ENCODE measurements at places on chromosomes 11 and 22.
A peak's percentile ranks its signal among the peaks of the same experiment; 100 is the strongest.

DNA sequence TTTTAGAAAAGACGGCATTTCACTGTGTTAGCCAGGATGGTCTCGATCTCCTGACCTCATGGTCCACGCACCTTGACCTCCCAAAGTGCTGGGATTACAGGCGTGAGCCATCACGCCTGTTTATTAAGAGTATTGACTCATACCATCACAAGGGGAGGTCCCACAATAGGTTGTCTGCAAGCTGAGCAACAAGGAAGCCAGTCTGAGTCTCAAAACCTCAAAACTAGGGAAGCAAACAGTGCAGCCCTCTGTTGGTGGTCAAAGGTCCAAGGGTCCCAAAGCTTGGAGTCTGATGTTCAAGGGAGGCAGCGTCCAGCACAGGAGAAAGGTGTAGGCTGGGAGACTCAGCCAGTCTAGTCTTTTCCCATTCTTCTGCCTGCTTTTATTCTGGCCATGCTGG lies 32.8 kb upstream of the LDLRAD3 start:
- DNase-seq: no peak

GRCh38 chr11:12770435-12770834 lies 96.2 kb downstream of the TEAD1 start:
- no peak for DNase-seq

DNA sequence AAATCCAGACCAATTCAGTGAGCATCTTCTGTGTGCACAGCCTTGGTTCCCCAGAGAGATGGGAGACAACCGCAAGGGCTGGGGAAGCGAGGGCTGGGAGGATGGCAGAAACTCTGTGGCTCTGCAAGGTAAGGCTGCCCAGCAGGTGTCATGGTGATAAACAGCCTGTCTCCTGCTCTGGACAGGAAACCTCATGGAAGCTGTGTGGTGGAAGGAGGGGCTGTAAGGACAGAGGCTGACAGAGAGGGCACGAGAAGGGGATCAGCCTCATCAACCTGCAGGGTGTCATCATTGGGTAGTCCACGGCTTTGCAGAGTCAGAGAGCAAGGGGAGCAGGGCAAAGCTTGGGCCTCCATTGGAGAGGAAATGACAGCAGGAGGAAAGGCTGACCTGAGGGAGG lies 138.4 kb upstream of the CADM1 start:
- no peak for DNase-seq

DNA sequence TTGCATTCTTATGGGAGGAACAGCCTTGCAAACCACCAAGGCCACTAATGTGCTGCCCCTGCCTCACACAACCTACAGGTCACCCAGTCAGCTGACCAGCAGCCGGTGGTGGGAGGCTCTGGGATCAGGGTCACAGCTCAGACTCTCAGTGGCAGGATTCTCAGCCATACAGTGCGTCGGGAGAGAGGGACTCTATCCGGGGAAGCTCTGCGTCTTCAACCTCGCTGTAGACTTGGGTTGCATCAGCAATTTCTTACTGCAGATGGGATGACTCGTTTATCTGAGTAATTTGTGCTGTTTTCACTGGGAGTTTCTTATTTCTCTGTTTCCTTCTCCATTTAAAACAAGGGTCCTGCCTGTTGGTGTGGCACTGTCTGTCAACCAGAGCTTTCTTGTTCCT lies 257.7 kb downstream of the TBC1D22A start:
- no peak for DNase-seq

DNA sequence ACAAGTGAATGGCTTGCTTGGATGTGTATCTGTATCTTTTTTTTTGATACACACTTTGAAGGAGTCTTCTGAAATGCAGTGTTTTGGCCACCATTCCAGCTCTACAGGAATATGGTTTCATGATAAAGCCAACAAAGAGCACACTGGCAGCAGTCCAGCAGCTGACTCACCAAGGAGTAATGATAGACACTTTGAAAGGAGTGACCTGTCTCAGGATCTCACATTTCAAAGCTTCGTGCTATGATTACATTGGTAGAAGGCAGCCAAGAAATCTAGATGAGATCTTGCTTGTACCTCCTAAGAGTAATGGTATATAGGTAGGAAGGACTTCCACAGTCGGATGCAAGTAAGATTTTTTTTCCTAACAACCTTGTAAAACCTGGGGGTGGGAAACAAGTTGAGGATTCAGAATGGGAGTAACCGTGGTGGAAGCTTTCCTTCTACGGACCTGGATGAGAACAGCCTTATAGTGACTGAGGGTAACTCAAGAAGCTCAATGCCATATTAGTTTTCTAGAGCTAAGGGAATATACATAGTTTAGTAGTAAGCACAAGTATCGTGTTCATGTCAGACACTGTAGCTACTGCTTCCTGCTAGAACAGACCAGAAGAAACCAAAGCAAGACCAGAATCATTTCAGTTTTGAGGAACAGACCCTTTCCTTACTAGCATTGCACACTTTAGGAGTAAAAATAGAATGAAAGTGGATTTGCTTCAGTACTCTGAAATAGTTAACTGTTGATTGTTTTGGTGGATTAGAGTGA lies 25.0 kb downstream of the MTMR3 start:
- no peak for DNase-seq

GRCh38 chr11:45379162-45379863 lies 93.2 kb upstream of the SYT13 start:
- DNase-seq: no peak

DNA sequence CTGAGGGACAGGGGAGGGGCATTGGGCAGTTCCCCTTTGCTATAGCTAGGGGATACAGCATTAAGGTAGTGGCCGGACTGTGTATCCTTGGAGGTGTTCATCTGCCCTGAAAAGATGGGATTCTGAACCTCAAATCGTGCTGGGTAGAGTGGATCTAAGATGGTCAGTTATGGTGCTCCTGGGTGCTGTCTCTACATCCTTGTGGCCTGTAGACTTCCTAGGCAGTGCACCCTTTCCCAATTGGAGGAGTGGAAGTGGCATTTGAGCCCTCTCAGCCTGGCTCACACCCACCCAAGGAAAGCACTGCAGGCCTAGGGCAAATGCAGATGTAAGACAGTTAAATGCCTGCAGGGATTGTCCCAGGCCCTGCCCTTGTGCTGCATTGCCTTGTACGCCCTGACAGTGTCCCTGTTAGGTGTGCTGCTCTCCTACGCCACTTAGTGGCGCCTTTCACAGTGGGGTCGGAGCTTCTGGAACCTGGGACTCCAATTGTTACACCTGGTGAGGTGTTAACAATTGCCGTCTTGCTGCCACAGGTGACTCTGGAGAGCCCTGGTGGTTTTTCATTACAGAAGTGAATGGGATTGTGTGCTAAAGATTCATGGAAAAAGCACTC lies 35.0 kb downstream of the PPFIBP2 start:
- peak; percentile 84 for DNase-seq

DNA sequence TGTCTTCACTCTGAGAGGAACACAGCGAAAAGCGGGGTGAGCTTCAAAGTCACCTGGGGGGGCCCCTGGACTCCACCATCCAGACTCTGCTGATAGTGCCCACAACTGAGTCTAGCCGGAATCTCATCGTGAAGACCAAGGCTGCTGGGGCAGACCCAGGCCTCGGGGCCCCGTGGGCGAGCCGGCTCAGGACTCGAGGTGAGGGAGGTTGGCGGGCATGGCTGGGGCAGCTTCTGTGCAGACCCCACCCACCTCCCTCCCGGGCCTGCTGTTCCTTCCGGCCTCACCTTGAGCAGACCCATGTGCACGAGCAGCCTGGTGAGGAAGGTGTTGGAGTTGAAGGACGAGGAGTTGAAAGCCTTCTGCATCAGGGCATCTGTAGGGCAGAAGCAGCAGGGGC lies 8.7 kb upstream of the CHADL start:
- no peak for DNase-seq

GRCh38 chr11:120335556-120335907 lies 681 bp upstream of the ARHGEF12 start:
- peak; percentile 43 for DNase-seq

GRCh38 chr11:5257296-5257695 lies 2.7 kb upstream of the HBG2 start:
- no peak for DNase-seq

DNA sequence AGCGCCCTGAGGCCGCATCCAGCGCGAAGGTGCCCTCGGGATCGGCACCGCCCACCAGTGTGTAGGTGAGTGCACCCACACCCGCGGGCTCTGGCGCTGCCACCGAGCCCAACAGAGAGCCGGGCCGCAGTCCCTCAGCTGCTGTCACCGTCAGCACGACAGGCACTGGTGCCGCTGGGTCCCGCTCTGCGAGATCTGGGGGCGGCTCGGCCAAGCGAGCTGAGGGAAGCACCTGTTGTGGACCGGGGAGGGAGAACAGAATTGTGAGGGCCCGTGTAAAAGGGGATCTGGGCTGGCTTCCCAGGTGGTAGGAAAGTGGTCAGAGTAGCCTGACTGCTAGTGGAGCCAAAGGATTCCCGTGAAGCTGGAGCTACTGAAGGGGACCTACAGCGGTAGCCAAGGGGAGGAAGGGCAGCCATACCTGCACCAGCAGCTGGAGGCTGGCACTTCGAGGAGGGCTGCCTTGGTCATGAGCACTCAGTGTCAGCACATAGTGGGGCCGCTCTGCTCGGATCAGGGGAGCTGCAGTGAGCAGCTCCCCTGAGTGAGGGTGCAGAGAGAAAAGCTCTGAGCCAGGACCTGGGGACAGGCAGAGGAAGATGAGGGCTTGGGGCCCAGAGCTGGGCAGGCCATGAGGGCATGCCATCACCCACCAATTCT lies 11.5 kb upstream of the TPP1 start:
- DNase-seq: no peak

- no peak for DNase-seq
These were observed 5.5 kb upstream of the APOA1 start for GRCh38 chr11:116842909-116843308.

- DNase-seq: peak; percentile 61
These were observed 86.3 kb downstream of the CCDC83 start for GRCh38 chr11:85941380-85941973.

- DNase-seq: no peak
These were observed 16.2 kb upstream of the VPREB1 start for GRCh38 chr22:22228421-22228820.

- DNase-seq: no peak
These were observed 45.2 kb downstream of the SEZ6L start for GRCh38 chr22:26214466-26214865.

DNA sequence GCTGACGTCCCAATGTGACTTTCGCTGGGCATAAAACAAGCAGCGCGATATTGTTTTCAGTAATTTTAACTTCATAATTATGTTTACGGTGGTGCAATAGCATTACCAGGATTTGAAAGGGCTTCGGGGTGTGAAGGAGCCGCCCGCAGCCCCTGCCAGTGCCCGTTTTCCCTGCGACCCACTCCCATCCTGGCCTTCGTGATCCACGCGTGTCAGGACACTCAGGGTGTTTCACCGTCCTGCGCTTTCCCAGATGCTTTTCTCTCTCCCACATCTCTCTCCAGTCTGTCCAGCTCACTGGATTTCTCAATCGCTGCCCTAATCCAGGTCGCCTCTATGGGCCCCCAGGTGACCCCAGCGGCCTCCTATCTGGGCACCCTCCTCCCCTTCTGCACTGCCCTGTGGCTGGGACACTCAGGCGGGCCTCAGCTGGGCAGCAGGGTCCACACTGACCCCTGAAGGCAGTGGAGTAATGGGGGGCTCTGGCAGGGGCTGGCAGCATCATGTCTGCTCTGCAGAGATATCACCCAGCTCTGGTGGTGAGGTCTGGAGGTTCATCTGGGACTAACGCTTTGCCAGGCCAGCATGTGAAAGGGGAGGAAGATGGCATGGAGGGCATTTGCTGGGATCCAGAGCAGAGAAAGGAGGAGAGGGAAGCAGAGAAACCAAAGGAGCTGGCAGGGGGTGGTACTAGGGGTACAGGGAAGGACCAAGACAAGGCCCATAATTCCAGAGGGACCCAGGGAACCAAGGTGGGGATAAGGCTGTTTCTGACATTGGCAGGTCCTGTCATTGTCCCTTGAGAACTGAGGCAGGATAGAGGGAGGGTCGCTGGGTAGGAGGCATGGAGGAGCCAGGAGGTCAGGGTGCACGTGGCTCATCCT lies 622.8 kb downstream of the BRD1 start:
- DNase-seq: peak; percentile 3

- no peak for DNase-seq
These were observed 2.6 kb downstream of the C11orf91 start for GRCh38 chr11:33697997-33698396.

DNA sequence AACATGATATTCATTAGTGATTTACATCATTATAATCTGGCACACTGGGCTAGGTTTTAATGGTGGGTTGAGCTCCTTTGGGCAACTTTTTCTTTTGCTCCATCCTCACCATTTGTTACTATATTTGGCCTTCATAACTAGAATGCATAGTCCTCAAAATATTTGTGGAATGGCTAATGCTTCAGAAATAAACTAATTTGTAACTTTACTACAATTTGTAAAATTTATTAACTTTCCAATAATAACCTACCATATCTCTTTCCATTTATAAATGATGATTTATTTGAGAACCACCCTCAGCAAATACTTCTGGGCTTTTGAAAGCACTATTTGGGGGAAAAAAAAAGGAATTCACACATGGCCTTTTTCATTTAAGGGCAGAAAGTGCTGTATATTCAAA lies 79.7 kb downstream of the LARGE2 start:
- DNase-seq: no peak

- no peak for DNase-seq
These were observed 13.5 kb downstream of the TXN2 start for GRCh38 chr22:36467946-36468345.

GRCh38 chr11:107118025-107118720 lies 99.9 kb upstream of the GUCY1A2 start:
- DNase-seq: no peak

DNA sequence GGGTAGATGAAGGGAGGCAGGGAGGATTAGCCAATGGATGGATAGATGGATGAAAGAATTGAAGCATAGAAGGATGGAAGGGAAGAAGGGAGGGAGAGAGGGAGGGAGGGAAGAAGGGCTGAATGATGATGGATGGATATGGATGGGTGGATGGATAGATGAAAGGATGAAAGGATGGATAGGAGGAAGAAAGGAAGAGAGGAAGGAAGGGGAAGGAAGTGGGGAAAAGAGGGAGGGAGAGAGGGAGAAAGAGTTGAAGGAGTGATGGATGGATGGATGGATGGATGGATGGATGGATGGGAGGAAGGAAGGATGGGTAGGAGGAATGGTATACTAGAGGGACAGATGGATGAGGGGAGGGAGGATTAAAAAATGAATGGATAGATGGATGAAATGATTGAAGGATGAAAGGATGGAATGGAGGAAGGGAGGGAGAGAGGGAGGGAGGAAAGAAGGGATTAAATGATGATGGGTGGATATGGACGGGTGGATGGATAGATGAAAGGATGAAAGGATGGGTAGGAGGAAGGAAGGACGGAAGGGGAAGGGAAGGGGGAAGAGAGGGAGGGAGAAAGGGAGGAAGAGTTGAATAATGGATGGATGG lies 145.9 kb downstream of the MN1 start:
- no peak for DNase-seq

GRCh38 chr11:134468081-134468668 lies 56.1 kb upstream of the B3GAT1 start:
- no peak for DNase-seq
